ENCODE measurements at places on chromosomes 1 and 21.

GRCh38 chr1:248840946-248841345 is 2.9 kb downstream of the ZNF672 start:
- DNase-seq = no peak

DNA sequence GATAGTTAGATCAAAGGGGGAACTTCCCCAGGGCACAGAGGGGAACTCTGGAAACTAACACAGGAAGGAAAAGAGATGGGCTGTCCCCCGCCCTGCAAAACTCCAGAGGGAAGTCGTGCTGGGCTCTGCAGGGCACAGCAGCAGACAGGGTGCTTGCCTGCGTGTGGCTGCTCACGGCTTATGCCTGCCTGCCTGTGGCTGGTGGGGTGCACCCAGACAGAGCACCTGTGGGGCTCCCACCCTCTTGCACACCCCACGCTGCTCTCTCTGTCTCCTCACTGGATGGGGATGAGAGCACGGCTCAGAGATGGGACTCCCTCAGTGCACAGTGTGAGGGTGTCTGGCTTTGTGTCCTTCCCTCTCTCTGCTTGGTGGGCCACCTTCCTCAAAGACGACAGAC is 13.5 kb upstream of the ETV3L start:
- no peak for DNase-seq

DNA sequence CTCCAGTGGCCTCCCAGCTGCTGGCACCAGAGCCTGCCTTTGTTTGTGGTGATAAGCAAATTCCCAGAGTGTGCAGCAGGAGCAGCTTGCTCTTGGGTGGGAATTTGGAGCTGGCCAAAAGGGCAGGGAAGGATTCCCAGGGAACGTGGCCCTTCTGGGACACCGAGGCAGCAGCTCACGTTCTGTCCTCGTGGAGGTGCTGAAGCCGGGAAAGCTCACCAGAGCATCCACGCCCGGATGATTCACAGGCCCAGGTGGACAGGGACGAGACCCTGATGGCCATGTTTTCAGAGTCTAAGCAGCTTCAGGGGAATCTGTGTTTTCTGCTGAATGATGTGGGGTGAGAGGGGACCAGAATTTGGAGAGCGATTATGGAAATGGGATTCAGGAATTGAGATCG is 19.1 kb upstream of the KLHDC7A start:
- DNase-seq = no peak

DNA sequence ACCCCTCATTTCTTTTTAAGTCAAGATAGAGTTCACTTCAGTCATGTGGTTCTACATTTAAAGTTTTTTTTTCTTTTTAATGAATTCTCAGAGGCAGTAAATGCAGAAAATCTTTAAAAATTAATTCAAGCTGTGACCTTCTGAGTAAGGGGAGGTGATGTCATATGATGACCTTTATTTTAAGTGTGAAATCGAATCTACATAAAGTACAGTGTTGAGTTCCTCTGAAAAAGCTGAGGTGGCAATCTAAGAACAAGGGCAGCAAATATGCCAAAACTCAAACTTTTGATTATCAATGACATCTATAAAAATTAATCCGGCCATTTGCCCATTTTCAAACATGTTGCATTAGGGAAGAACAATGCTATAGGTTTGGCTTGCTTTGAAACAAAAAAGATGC is 173.5 kb downstream of the CDC7 start:
- no peak for DNase-seq

All from HFFc6 (cell line).